ENCODE measurements at places on chromosomes 5 and 9. TPM values are rescaled to one million over a fixed set of nuclear protein-coding genes. Genes with fewer than 3 reads are reported as not detected.

The POU5F2 gene
- not detected for polyA plus RNA-seq

DNA sequence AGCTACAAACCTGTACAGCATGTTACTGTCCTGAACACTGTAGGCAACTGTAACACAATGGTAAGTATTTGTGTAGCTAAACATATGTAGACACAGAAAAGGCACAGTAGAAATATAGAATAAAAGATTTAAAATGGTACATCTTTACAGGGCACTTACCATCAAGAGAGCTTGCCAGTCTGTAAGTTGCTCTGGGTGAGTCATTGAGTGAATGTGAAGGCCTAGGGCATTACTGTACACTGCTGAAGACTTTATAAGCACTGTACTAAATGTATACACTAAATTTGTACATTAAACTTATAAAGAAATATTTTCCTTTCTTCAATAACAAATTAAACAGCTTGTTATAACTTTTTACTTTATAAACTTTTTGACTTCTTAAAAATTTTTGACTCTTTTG is 20.5 kb downstream of the ADRB2 start:
- no peak for DNase-seq

The GABRA1 gene
- 0.24 TPM for polyA plus RNA-seq

- no peak for DNase-seq
Measured at GRCh38 chr5:30436691-30437090, 756.8 kb upstream of the CDH6 start.

GRCh38 chr9:133998915-133999595 is 6.9 kb upstream of the VAV2 start:
- no peak for DNase-seq

The CCDC183 gene
- polyA plus RNA-seq, result 1.5 TPM

DNA sequence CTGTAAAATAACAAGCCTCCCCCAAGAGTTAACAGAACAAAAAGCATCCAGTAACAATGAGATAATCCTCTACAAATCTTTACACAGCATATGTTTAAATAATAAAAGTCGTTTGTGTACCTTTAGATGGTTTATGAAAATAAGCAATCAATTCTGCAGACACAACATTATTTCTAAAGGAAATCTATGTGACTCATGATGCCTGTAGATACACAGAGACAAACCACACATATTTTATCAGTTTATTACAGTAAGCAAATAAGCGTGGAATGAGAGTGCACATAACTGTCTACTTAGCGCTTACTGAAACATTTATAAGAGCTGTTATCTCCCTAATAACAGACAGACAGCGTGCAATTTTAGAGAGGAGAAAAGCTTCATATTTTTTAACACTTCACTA is 243.6 kb downstream of the AP3B1 start:
- DNase-seq, result no peak

The BAAT gene
- 0.77 TPM for polyA plus RNA-seq

GRCh38 chr5:109759306-109759705 is 69.6 kb downstream of the MAN2A1 start:
- DNase-seq, result no peak

GRCh38 chr9:90827181-90827871 is 25.7 kb downstream of the SYK start:
- no peak for DNase-seq

The PRUNE2 gene
- 15.4 TPM for polyA plus RNA-seq

The TSSK1B gene
- polyA plus RNA-seq, result not detected

DNA sequence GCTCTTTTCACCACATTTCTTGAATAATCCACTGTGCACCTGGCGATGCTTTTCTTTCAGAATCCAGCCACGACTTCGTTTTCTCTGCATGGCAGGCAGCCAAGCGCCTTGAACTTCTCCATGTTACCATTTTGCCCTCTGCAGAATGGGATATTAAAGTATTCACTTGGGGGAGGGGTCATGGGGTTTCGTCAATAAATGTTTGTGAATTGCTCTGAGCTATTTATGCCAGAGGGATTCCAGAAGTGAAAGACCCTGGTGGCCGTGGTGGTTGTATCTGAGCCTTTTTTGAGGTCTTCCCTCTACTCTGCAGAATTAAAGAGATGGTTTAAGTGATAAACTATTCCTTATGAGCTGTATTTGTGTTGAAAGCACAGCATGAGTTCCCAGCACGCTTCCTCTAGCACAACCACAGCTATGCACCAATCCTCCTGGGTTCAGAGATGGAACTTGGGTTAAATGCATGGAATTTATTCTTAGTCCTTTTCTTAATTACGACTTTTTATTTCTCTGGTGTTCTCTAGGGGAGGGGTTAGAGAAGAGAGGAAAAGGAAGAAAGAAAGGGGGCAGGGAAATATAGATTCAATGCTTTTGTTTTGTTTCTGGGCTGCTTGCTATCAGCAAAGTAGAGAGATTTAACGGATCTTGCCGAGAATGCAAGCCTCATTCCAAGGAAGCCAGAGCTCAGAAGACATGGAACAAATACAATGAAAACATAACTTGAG is 478.2 kb upstream of the TNC start:
- peak; percentile 59 for DNase-seq

The SOX30 gene
- polyA plus RNA-seq, result 0.59 TPM

The PCDHGA12 gene
- polyA plus RNA-seq, result 2.5 TPM

- DNase-seq, result peak; percentile 100
Measured at GRCh38 chr5:173887610-173888472, at the start of gene CPEB4. TSS of gene CPEB4 (plus strand) at chr5:173888349. CDS start at chr5:173889734, 1,385 bp downstream.

The IFNA2 gene
- polyA plus RNA-seq, result not detected

The PPIC gene
- 33.3 TPM for polyA plus RNA-seq

GRCh38 chr9:34408173-34408572 is 31.5 kb upstream of the MYORG start:
- no peak for DNase-seq

- peak; percentile 31 for DNase-seq
Measured at GRCh38 chr9:77977210-77977611, 54.4 kb downstream of the GNAQ start.

GRCh38 chr5:170219615-170220014 is 13.2 kb upstream of the C5orf58 start:
- DNase-seq, result no peak

DNA sequence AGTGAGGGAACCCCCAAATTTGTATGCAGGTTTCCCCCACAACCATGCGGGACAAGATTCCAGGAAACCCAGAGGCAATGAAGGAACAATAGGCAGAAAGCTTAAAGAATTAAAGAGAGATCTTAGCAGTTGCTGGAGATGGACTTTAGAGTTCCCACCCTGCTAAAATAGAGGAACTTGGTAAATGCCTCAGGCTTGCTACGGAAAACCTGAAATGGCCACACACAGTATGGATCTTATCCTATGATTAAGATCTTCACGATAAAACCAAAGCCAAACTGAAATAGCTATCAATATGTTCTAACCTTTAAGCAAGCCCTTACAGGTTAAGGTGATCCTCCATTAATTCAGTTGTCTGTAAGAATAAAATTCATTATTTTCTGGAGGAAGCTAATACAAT is 148.3 kb downstream of the RANBP17 start:
- no peak for DNase-seq

Data from muscle of arm (tissue), 14 donors.